ENCODE measurements at places on chromosomes 1 and 21.
A peak's percentile ranks its signal among the peaks of the same experiment; 100 is the strongest.

GRCh38 chr1:197073978-197074377, 6.9 kb upstream of the F13B start:
- no peak for DNase-seq

GRCh38 chr1:76294482-76295194, 220.1 kb downstream of the ST6GALNAC3 start:
- DNase-seq = no peak

GRCh38 chr1:84757301-84757700, 67.0 kb upstream of the SSX2IP start:
- DNase-seq = no peak

- DNase-seq = no peak
Measured at GRCh38 chr1:156755527-156755950, 4.1 kb upstream of the HDGF start.

DNA sequence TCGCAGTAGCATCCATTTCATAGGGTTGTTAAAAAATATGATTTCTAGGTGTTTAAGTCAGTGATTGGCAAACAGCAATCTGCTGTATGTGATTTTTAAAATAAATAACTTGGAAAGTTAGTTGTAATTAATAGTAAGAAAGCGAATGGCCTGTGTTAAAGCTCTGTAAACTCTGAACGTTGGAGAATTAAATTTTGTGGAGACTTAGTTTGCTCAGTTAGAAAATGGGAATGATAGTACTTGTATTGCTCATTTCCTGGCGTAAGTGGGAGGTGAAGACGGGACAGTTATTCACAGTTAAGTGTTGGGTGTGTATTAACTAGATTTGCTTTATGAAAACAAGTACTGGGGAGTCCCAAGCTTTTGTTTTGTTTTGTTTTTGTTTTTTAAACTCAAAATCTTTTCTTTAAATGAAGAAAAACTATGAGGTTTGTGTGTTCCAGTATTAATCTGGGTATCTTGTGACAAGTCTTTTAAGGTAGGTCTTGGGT, 995 bp downstream of the CACYBP start:
- peak; percentile 24 for DNase-seq

DNA sequence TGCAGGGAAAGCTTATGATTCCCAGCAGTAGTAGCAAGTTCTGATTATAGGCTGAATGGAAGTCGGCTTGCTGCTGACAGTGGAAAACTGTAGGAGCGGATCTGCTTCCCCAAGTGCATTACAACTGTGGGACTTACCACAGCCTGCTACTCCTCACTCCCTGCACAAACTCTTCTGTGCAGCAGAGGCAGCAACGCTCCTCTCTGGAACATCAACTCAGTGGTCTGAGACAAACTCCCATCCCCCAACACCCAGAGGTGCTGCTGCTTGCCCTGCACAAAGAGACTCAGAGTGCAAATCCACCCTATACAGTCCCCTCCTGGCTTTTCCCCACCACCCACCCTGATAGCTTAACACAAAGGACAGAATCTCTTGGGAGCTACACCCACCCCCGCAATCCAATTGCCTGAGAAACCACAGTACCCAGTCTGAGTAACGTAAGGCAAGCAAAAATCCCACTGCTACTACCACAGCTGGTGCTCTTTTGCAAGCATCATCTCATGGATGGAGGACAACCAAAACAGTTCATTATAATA, 1455.2 kb downstream of the AMY1C start:
- DNase-seq = no peak

- no peak for DNase-seq
Measured at GRCh38 chr1:63922848-63923247, 149.0 kb downstream of the ROR1 start.

DNA sequence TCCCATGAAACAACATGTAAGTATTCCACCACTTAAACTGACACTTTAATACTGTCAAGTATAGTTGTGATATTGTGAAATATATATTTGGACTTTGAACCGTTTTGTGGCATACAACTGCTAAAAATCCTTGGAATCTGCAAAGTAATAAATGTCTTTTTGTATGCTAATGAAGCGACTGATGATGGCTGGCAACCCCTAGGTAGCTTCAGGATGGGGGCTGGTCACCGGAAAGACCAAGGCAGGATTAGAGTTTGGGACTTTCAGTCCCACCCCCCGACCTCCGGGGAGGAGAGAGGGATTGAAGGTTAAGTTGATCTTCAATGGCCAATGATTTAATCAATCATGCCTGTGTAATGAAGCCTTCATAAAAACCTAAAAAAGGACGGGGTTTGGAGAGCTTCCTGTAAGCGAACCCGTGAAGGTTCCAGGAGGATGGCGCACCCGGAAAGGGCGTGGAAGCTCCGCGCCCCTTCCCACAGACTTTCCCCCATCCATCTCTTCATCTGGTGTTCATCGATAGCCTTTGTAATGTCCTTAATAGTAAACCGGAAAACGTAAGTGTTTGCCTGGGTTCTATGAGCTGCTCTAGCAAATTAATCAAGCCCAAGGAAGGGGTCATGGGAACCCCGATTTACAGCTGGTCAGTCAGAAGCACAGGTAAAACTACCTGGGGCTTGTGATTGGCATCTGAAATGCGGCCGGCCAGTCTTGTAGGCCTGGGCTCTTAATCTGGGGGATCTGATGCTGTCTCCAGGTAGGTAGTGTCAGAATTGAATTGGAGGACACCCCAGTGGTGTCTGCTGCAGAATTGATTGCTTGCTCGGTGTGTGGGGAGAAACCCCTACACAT, 1.8 kb upstream of the ZNF281 start:
- no peak for DNase-seq

GRCh38 chr1:6491480-6491962, at the start of gene PLEKHG5:
Gene PLEKHG5 (minus strand): TSS chr1:6491667. CDS start chr1:6477571, 14,096 bp downstream.
- DNase-seq = no peak

DNA sequence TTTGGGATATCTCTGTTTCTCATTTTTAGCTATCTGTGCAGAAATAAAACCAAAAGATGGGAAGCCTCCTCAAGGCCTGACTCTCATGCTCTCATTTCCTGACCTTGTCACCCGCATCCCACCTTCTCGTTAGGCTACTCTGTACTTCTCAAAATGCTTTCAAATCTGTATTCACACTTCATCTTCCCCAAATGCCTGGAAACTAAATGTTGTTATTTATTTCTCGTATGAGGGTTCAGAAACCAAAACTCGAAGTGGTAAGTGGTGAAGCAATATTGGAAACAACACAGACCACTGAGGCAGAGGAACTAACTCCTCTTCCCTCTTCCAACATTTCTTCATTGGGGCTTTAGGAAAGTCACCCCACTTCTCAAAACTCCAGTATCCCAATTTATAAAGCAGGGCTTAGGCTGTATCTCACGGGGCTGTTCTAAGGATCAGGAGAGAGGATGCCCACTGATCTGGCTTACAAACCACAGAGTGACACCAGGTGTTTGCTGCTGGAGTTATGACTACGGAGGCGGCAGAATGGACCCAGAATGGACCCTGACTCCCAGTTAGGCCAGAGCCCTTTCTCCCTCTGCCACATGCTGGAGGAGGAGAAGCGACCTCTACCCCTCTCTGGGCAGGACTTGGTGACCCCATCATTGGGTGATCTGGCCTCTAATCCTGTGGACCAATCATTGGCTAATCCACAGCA, 3.5 kb downstream of the SLAMF7 start:
- DNase-seq = peak; percentile 95

GRCh38 chr1:87821335-87821697, 492.6 kb downstream of the LMO4 start:
- DNase-seq = no peak

GRCh38 chr1:207867136-207868109, 43.5 kb downstream of the CD34 start:
- DNase-seq = peak; percentile 73

DNA sequence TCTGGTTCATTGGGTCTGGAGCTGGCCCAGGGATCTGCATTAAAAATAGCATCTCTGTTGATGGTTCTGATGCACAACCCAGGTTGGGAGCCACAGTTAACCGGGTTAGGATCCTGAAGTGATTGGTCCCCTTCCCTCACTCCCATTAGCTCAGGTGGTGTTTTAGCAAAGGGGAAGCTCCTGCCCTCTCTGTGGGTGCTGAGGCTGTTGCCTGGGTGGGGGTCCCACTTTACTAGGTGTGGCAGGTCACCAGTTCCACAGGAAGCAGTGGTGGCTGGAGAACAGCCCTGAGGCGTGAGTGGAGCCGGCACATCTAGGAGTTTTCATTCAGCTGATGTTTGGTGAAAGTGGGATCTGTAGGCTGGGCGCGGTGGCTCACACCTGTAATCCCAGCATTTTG, 86.5 kb downstream of the MAN1C1 start:
- DNase-seq = no peak

GRCh38 chr1:66182026-66182425, 351.9 kb upstream of the SGIP1 start:
- no peak for DNase-seq

GRCh38 chr1:10530281-10530740, 55.6 kb downstream of the PEX14 start:
- peak; percentile 61 for DNase-seq

DNA sequence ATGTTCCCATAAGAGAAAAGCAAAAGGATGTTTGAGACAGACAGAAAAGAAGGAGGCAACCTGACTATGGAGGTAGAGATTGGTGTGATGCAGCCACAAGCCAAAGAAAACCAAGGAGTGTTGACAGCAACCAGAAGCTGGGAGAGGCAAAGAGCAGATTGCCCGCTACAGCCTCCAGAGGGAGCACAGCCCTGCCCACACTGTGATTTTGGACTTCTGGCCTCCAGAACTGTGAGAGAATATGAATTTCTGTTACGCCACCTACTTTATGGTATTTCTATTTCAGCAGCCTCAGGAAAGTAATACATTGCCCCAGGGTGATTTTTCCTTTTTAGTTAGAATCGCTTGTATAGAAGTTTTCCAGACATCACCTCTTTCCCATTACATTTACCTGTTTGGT, 28.4 kb downstream of the SLAMF6 start:
- DNase-seq = peak; percentile 23

GRCh38 chr1:7670334-7671145, 100.6 kb upstream of the VAMP3 start:
- DNase-seq = no peak

DNA sequence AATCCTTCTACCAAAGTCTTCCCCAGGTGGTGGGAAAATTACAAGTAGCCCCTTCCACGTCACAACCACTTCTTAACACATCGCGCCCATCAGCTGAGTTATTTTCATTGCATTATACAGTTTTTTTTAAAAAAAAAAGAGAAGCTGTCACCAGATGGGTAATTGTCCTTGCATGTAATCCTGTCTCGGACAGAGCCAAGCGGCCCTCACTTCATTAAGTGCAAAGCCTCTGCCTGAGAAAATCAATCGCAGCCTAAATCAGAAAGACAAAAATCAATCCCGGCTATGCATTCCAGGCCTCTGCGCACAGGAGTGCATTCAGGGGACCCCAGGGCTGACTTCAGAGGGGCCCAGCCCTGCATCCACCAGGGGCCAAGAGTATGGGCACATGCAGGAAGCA, 538.9 kb downstream of the NPHP4 start:
- no peak for DNase-seq

DNA sequence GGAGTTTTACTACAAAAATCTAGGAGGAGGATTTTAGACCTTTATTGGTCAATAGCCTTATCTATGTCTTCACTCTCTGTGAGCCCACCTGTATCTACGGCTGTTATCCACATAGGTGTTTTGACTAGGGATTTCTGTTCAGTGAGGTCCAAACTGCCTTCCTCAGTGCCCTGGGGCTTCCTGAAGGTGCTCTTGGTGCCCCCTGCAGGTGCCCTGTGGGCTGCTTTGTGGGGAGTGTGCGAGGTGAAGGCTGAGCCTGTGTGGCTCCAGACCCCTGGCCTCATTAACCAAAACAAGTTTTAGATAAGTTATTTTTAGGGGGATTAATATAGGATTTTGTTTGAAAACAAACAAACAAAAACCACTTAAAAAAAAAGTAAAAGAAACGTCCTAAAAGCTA, 122.5 kb downstream of the KIF26B start:
- no peak for DNase-seq

Measured in inflammatory macrophage treated with lipopolysaccharide for 4 hours (primary cell).